Fibroblast of skin of left quadriceps (primary cell): ENCODE measurements at places on chromosomes 7 and 10.

DNA sequence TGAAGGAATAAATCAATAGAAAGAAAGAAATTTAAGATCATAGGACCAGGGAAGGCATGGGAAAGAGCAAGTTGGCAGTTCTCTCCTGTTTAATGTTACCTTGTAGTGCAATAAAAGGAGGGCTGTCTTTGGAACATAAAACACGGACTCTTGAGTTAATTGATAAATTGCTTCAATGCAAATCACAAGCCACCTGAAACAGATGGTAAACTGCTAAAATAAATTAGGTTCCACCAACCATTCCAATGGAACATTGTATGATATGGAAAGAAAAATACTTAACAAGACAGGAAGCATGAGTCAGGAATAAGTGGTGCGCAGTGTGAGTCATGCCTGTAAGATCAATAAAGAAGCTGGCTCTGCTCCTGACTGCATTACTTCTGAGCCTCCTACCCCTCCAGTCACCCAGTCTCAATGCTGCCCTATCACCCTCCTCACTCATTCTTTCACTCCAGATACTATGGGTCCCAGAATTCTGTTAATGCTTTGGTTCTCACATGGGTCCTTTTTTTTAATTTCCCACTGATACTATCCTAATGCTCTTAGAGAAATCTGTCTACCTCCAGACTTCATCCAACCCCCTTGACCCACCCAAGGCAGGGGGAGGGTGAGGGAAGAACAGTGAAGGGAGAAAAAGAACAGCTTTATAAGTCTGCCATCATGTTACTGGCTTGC lies 78.9 kb downstream of the LRRC17 start:
- peak; percentile 88 for DNase-seq

- DNase-seq, result no peak
Measured at GRCh38 chr10:131448171-131448570, 136.7 kb upstream of the TCERG1L start.

DNA sequence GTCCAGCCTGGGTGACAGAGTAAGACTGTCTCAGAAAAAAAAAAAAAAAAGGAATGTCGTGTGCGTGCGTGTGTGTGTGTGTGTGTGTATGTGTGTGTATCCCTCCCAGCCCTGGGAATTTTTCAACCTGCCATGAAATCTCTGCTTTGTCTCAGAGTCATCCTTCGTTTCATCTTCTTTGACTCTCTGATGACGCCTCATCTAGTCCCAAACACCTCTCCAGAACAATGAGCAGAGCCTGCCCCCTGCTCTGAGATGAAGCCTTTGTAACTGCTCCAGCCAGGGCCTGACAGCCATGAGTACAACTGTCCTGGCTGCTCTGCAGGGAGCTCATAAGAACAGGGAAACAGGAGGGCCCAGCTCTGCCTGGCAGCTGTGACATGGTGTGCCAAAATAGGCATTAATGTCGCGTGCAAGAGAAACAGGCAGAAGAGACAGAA lies 149.5 kb downstream of the FAM107B start:
- DNase-seq, result no peak

GRCh38 chr7:146510088-146510680 lies 393.6 kb downstream of the CNTNAP2 start:
- no peak for DNase-seq

GRCh38 chr7:25720427-25720826 lies 431.6 kb upstream of the NFE2L3 start:
- DNase-seq, result no peak

DNA sequence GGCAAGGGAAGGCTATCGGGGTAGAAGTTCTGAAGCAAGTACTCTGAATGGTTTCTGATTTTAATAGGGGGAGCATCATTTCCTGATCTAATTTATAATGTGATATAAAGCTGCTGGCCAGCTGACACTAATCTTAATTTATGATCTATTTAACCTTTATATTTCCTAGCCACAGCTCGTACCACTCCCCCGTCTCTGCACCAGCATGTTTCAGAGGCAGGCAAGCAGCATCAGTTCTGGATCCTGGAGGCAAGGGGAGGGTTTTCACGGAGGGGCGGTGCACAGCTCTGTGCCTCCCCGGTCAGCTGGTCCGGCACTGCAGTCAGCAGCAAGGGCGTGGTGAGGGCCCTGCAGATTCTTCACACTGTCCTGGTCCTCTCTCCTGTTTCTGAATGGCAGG lies 30.0 kb downstream of the MGMT start:
- no peak for DNase-seq

GRCh38 chr7:149707448-149707886 lies 65.9 kb downstream of the ZNF467 start:
- no peak for DNase-seq

DNA sequence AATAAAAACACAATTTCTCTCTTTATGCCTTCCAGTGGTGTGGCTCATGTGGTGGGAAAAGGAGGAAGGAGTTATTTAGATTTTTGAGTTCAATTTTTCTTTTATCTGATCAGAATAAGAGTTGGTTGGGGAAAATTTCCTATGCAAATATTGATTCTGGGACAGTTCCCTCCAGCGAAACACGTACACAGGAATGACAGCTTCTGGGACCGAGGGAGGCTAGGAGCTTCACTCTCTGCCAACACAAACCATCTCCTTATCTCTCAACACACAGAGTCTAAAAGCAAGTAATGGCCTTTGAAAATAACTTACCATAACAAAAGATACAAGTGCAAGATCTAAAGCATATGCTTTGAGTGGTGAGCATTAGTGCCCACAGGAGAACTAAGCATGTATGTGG lies 122.7 kb downstream of the RAPGEF5 start:
- no peak for DNase-seq

DNA sequence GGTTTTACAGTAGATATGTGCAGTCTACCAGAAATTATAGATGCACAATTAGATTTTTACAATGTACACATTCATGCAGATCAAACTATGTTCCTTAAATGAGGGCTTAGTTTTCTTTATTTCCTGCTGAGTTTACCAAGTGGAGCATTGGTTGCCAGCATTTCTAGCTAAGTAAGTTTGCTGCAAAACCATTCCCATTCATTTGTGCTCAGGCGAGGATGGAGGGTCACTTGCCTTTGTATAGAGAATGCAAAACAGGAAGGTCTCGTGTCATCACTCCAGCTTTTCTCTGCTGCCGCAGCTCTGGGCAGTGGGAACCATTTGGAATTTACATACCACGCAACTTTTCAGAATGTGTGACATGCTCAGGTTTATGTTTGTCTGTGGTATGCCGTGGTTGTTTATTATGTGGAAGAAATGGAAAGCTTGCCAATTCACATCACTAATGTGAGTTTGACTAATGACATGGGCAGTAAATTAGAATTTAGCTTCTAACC lies 198.6 kb downstream of the TRIL start:
- peak; percentile 53 for DNase-seq

DNA sequence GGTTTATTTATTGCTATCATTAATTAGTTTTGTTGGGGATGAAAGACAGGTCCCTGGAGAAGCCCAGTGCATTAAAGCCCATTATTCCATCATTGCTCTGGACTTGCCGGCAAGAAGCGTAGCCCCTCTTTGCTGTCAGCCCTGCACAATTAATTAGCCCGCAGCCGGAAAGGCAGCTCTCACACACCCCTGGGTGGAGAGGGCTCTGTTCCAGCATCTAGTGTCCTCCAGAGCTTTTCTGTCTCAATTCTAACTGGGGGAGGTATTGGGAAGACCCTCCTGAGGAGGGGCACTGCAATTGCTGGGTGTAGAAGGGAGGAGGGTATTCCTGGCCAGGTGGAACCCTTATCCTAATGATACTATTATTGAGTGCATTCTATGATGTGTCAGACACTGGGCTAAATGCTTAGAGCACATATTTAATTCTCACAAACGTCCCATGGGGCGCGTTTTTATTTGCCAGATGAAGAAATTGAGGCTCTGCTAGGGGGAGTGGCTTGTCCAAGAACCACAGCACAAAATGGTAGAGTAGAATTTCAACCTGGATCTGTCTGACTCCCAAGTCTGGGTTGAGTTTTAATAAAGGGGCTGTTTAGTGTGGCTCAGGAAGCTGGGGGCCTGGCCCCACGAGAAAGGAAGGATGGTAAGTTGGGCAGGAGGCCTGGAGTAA lies 148.1 kb upstream of the PCBD1 start:
- DNase-seq, result no peak

DNA sequence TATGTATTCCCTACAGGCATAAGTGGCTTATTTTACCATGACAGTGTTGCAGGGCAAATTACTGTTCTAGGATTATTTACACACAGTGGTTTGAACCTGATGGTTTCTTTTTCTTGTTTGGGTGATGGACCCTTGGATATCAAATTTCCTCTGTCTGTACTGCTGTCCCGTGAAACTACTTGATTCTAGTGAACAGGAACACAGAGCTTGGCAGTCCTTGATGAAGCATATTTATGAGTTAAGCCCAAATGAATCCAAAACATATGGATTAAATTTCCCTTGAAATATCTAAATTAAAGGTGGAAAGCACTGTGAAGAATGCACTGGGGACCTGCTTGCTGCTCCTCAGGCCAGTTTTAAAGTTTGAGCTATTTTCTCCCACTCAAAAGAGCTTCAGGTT lies 635.3 kb downstream of the INHBA start:
- no peak for DNase-seq

DNA sequence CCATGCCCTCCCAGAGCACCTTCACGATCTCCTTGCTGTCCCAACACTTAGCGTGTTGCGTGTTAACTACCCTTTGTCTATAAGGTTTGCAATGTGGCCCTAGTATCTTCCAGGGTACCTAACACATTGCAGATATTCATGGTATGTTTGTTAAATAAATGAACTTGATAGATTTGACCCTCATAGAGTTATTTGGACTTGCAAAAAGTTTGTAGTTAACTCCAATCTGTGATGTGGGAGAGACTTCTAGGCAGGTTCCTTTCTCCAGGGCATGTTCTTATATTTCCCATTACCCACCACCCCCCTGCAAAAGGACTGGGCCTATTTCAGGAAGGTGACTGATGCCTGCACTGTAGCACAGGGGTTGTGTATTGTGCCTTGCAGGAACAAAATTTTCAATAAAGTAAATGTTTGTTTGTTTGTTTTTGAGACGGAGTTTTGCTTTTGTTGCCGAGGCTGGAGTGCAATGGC lies 612 bp downstream of the HILPDA start:
- DNase-seq, result no peak

- DNase-seq, result peak; percentile 16
Measured at GRCh38 chr7:75905785-75906604, 9.0 kb upstream of the POR start.

DNA sequence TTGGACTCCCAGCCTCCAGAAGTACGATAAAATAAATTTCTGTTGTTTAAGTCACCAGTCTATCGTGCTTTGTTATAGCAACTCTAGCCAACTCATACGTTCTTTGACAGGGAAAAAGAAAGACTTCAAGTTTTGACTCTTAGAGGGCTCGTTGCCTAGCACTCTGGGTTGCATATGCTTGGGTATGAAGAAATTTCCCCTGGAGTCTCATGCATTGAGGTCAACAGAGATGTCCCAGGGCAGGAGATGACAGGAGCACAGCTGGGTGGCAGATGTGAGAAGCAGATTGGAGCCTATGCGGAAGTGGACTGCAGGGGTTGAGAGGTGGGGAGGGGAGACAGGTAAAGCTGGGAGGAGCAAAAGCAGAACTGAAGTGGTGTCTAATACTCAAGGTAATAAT lies 63.3 kb upstream of the JAZF1 start:
- DNase-seq, result no peak

- DNase-seq, result no peak
Measured at GRCh38 chr7:99679032-99679399, 780 bp downstream of the CYP3A5 start.

- DNase-seq, result no peak
Measured at GRCh38 chr10:93412801-93413200, 69.3 kb downstream of the MYOF start.

DNA sequence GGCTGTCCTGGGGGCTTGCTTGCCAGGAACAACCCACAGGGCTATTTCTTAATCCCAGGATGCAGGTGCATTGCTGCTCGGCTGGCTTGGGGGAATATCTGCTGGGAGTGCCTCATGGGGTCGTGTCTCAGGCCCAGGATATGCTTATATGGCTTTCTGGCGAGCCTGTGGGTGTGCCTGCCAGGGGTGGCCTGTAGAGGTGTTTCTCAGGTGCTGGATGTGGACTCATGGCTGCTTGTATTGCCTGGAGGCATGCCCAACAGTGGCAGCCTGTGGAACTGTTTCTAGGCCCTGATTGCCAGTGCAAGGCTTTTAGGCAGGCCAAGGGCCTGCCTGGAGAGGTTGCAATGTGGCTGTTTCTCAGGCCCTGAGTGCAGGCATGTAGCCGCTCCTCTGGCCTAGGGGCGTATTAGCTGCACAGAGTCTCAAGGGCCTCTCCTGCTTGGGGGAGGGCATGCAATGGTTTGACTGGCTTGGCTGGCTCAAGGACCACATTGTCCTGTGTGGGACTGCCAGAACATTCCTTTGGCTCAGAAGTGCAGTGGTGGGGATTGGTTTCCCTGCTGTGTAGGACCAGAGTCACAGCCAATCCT lies 202.1 kb downstream of the ATRNL1 start:
- DNase-seq, result no peak

- DNase-seq, result no peak
Measured at GRCh38 chr7:23220690-23221305, 25.8 kb upstream of the GPNMB start.

DNA sequence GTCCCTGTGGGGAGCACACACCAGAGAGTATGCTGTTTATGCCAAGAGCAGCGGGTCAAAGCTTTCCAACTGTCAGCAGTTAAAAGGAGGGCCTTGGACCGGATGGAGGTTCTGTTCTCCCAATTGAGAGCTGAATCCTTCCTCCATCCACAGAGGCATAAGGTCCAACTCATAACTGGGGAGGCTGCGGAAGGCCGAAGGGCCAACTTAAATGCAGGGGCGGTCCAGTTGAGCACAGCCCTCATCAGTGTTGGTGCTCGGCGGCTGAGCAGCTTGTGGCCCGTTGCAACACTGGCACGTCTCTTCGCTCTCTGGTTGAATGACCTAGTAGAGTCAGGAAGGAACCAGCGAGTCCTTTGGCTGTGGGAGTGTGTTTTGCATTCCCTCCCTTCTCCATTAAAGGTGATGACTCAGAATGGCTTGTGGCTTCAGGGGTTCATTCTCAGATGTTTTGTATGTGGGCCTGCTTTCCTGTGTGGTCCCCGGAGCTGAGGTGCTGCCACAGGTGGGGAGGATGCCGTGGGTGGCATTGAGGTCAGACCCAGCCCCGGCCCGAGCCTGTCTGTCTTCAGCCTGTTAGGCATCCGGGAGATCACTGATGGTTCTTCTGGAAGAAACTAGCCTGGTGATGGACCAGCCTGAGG lies 44.8 kb upstream of the DMBT1 start:
- no peak for DNase-seq

GRCh38 chr7:147878912-147879661 lies 711.5 kb upstream of the C7orf33 start:
- DNase-seq, result no peak

GRCh38 chr10:15335508-15335907 lies 35.6 kb downstream of the FAM171A1 start:
- no peak for DNase-seq

- peak; percentile 44 for DNase-seq
Measured at GRCh38 chr10:35635576-35635975, 6.5 kb downstream of the FZD8 start.

GRCh38 chr7:54560723-54561122 lies 18.5 kb downstream of the VSTM2A start:
- DNase-seq, result no peak

- DNase-seq, result no peak
Measured at GRCh38 chr10:59234816-59235429, 58.5 kb downstream of the PHYHIPL start.

- DNase-seq, result no peak
Measured at GRCh38 chr10:129322933-129323820, 143.9 kb upstream of the MGMT start.
